NCI-H1092 (cell line): ENCODE measurements at places on chromosomes 6 and 20.
A peak's percentile ranks its signal among the peaks of the same experiment; 100 is the strongest.

DNA sequence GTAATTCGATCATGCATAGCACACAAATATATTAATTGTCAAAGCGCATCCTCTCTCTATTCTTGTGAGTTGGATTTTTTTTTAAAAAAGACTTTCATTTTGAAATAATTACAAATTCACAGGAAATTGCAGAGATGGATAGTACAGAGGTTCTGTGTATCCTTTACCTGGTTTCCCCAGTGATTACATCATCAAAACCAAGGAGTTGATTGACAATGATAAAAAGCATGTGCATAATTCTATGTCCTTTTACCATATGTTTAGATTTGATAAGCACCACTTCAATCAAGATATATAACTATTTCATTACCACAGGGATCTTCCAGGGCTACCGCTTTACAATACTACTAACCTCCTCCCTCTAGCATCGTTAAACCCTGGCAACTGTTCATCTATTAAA lies 40.2 kb downstream of the CCN2 start:
- DNase-seq = no peak

DNA sequence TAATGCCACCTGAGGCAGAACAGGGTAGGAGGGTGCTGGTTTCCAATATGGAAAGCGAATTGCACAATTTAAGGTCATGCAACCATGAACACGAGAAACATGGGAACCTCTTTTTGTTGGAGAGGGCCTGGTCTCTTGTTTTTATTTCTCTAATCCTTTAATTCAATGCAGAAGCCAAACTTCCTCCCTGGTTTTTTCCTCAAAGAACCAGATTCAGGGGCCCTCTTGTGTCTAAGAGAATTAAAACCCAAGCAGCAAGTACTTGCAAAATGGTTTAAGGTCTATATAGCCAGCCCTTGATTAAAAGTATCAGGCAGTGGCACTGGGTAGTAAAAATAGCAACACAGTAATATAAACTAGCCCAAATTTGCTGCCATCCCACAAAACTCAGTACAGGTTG lies 19.5 kb downstream of the GSTA4 start:
- no peak for DNase-seq

DNA sequence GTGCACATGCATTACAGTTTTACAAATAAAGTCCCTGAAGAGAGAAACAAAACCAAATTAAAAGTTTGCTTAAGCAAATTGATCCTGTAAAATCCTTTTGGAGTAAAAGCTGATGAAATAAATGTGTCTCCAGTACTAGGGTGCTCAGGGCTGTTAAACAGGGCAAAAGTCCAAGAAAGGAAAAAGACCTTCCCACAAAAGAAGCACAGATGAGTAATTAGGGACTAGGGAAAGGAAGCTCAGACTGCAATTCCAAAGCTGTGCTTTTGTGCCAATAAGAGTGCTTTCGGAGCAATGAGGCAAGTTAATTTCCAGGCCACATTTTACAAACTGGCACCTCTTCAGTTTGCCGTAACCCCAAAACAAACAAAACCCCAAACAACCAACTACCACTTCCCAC lies 10.4 kb upstream of the RNF182 start:
- DNase-seq = no peak

GRCh38 chr6:165835410-165835851 lies 172.4 kb upstream of the PDE10A start:
- DNase-seq = peak; percentile 40

- DNase-seq = peak; percentile 35
Measured at GRCh38 chr20:46757754-46758678, 48.6 kb downstream of the SLC2A10 start.

- no peak for DNase-seq
Measured at GRCh38 chr6:152206072-152206818, 398.8 kb downstream of the ESR1 start.

DNA sequence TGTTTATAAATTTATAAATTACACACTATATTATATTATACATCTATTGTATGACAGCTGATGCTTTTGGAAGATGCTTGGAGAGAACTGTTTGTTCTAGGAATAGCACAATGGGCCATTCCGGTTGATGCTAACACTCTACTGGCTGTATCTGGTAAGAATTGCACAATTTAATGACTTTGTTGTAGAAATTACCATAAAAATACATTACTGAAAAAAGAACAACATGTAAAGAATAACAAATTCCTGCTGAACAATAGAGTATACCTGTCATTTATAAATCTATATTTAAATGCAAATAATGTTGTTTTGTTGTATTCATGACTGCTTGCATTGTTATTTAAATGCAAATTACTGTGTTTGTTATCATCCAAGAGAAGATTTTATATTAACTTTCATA lies 14.4 kb downstream of the NR2E1 start:
- no peak for DNase-seq

DNA sequence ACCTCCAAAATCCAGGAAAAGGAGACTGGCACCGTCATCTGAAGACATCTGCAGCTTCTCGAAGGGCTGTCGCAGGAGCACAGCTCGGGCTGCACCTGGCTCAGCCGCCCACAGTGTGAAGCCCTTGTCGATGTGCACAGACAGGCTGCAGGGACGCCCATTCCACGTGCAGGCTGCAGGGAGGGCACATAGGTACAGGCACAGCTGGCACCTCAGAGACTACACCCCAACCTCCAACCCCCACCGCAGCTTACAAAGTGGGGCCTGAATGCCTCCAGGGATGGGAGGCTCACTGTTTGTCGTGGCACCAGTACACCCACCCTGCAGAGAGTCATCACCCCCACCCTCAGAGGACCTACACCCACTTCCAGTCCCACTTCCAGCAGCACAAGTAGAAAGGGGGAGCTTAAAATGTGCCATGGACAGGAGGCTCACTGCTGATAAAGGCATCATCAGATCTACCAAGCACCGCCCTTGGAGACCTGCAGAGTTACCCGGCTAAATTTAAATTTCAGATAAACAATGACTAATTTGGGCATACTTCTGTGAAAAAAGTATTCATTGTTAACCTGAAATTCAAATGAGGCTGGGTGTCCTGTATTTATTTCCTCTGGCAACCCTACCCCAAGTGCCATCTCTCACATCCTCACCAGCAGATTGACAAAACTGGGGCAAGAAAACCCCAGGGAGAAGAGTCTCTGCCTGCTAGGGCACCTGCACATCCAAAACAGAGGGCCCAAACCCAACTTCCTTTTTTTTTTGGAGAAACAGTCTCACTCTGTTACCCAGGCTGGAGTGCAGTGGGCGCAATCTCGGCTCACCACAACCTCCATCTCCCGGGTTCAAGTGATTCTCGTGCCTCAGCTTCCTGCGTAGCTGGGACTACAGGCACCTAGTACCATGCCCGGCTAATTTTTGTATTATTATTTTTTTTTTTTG lies 7.7 kb upstream of the CDK5RAP1 start:
- DNase-seq = no peak

DNA sequence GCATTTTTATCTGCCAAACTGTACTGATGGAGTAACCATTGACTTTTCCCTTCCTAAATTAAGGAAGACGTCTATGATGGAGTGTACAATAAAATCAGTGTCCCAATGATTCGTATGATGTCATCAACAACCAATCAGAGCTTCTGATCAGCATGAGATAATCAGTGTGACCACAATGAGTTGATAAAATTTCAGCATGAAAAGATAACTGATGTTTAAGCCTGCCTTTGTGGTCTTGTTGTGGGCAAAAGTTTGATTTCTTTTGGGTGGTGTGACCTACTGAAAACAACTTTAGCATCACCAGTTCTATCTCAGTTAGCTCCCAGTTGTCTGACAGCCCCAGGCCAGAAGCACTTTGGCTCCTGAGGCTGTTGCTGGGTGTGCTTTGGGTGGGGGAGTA lies 3.3 kb downstream of the PCIF1 start:
- no peak for DNase-seq

DNA sequence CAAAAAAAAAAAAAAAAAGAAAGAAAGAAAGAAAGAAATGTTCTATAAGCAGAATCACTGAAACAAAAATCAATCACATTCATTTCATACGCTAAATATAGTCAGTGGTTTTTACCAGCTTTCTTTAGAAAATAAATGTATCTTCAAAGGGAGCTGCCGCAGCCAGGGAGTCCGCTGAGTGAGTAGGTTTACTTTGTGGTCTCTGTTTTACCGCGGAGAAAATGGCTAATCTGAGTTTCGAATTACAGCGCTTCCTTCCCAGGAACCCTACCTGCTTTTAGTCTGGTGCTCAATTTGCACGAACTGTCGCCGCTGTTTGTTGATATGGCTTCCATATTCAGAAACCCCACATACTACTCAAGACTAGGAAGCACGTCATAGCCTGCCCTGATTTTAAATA lies 102.4 kb downstream of the TFAP2A start:
- no peak for DNase-seq

DNA sequence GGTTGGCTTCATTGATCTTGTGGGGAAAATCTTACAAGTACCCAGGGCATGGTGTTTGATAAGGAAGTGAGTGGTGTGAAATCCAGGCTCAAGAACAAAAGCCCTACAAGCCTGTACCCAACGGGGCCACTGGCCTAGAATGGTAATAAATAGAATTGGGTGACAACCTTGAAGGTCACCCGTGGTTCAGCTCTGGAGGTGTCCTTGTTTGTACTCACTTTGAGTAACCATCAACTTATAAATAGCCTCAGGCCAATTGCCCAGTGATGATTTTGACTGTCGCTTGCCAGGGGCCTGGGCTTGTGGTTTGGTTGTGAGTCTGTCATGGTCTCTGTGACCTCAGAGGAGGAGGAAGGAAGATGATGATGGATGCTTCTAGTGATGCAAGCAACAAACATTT lies 87.8 kb downstream of the PHACTR3 start:
- no peak for DNase-seq

DNA sequence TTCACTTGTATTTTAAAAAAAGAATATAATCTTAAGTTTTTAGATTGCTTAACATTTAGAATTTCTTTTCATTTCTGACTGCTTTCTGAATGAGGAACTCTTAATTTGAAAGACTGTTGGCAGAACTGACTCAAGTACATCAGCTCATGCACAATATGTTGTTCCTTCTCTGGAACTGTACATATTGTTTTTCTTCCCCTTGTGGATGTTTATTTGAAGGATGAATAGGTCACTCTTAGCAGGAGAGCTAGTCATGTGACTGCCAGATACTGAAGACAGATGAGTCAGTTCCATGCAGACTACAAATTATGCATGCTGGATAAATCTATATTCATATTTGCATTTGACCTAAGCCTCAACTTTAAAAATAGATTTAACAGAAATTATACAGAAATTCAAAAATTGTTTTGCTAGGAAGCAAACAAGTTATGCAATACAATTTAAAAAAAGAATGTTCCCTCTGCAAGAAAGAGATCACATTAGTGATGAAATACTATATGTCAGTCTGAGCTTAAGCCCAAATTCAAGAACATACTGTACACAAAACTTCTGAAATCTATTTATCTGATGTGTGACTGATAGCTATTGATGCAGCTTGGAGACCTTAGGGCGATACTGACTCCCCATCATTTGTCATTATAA lies 1274.9 kb upstream of the GJE1 start:
- no peak for DNase-seq

DNA sequence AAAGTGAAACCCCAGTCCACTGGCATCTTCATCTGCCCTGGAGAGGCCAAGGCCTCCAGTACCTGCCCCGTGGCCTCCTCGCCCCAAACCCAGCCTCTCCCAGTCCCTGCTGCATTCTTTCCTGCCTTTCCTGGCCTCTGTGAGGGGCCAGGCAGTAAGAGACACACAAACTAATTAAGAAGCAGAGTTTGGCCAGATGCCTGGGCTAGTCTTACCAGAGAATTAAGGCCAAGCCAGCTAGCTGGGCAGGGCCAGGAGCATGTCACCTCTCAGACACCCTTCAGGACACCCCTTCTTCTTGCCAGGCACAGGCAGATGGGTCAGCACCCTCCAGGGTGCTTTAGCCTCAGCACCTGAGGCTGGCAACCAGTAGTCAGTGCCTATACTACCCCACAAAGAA lies 2.4 kb downstream of the MDGA1 start:
- no peak for DNase-seq

DNA sequence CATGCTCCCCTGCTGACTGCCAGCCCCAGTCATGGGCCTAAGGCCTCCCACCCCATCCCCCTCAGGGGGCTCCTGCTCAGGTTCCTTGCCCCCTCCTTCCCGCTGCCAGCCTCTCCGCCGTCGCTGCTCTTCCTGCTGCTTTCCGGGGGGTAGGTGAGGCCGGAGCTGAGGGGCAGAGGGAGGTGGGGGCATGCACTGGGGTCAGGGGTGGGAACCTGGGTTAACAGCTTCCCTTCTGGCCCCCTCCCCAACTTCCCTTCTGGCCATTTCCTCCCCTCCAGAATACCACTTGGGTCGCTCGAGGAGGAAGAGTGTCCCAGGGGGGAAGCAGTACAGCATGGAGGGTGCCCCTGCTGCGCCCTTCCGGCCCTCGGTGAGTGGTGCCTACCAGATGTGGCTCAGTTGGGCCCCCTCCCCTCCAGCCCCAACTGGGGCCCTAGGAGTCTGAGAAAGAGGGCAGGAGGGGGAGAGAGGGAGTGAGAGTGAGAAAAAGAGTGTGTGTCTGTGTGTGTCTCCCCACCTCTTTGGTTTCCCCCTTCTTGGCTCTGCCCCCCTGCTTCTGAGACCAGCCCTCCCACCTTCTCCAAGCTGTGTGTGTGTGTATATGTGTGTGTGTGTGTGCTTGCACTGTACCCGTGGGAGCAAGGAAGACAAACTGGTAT lies 12.1 kb downstream of the SYNGAP1 start:
- no peak for DNase-seq

DNA sequence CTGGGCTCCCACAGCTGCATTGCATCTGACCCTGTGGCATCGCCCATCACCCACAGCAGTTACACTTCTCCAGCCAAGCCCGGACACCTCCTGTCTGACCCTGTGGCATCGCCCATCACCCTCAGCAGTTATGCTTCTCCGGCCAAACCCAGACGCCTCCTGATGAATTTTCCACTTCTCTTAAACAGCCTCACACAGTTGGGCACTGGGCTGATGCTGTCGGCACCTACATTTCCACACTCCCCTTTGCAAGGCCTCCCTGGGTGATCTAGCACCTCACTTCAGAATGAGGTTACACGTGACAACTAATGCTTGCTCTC lies 175.2 kb upstream of the ARID1B start:
- no peak for DNase-seq

DNA sequence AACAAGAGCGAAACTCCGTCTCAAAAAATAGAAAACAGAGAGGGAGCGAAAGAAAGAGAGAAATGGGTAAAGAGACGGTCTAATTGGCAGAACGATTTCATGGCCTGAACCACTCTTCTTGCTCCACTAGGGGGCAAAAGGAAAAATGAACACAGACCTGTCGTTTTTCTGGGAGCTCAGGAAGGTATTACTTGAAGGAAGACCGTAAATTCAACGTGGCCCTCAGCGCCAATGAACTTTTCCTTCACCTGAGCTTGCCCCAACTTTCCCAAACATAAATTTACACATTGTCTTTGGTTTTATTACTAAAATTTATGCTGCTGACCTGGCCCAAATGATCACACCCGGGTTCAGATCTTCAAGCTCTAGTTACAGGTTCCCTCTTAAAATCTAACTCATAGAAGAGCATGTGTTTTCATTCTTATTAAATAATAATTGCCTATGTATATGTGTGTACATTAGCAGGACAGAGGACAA lies 67.3 kb downstream of the ATP9A start:
- DNase-seq = no peak

GRCh38 chr6:8785223-8785622 lies 349.9 kb upstream of the SLC35B3 start:
- DNase-seq = no peak

DNA sequence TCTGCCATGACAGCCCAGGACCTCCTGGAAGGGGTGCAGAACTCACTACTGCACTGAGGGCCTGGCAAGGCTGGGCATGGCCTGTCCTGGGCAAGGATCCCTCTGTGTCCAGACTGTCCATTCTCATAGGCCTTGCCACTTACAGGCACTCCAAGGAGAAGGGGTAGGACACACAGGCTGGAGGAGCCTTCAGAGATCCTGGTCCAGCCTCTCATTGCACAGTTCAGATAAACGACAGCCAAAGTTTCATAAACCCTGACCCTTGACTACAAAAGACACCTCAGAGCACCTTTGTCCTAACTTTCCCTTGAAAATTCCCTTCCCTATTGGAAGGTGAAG lies 19.6 kb downstream of the TGM3 start:
- no peak for DNase-seq
